ENCODE measurements at places on chromosomes 16 and 17.

DNA sequence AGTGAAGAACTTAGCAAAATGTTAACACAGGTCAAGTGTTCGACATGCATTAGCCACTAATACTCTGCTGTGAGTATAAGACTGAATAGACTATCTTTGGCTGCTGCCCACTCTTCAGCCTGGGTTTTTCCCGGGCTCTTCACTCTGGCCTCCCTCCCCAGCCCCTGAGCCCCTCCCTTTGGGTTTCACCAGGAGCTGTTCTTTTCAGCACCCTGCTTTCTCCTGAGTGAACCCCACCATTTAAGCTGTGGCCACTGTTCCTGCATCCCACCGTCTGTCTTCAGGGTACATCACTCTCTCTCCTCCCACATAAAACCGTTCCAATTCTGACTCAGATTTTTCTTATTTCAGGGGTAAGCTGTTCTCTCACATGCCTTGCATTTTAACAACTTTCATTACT is 92.0 kb upstream of the ASIC2 start:
- H3K27me3 ChIP-seq = peaks cover 24% of the 10 kb centered on the region
- no peaks in the 10 kb centered on the region for H3K4me1 ChIP-seq
- H3K36me3 ChIP-seq = no peaks in the 10 kb centered on the region
- DNase-seq = no peak

- no peaks in the 10 kb centered on the region for H3K36me3 ChIP-seq
- no peak overlapping the region for H3K27ac ChIP-seq
- H3K4me3 ChIP-seq = no peak overlapping the region
- no peaks in the 10 kb centered on the region for H3K4me1 ChIP-seq
Measured at GRCh38 chr17:48497103-48497502, 33.7 kb downstream of the HOXB1 start.

DNA sequence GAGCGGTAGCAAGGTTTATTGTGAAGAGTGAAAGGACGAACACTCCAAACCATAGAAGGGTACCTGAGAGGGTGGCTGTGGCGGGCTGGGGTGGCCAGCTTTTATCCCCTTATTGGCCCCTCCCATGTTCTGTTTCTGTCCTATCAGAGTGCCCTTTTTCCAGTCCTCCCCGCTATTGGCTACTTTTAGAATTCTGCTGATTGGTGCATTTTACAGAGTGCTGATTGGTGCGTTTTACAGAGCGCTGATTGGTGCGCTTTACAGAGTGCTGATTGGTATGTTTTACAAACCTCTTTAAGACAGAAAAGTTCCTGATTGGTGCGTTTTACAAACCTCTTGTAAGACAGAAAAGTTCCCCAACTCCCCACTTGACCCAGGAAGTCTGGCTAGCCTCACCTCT is 12.5 kb downstream of the GSG1L2 start:
- H3K27me3 ChIP-seq = peaks cover 21% of the 10 kb centered on the region
- no peaks in the 10 kb centered on the region for H3K4me1 ChIP-seq
- no peak for DNase-seq
- H3K27ac ChIP-seq = no peak overlapping the region
- no peaks in the 10 kb centered on the region for H3K36me3 ChIP-seq

DNA sequence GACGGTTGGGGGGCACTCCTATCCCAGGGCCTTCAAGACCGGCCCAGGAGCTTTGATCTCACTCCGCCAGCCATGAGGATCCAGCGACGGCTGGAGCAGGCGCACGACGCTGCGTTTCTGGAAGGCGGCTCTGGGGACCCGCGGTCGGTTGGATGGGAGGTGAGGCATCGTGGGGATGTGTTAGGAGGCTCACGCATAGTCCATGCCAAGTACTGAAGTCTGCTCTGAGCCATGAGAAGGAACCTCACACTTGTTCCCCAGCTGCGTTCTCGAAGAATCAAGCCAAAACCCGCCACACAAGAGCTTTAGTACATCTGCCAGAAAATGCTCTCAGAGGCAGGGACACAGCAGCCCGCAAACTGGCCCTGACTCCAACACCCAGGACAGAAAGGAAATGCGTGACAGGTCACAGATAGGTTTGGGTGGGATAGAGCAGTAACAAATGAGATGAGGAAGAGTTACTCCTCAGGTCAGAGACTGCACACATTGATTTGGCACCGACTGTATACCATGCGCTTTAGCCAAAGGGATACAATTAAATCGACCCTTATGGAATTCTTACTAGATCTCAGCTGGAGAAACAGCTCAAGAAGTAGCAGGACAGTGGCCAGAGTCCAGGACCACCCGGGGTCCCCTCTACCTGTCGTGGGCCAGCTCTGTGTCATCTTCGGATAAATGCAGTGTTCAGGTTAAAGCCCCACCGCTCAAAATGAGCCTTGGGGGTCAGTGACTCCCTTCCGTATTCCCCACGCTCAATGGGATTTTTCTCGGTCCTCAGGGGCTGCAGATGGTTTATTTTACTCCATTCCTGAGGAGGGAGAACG is 6.7 kb upstream of the GSG1L start:
- H3K27me3 ChIP-seq = peaks cover 40% of the 10 kb centered on the region
- no peak overlapping the region for H3K27ac ChIP-seq
- DNase-seq = no peak
- no peaks in the 10 kb centered on the region for H3K4me1 ChIP-seq
- H3K4me3 ChIP-seq = no peak overlapping the region

DNA sequence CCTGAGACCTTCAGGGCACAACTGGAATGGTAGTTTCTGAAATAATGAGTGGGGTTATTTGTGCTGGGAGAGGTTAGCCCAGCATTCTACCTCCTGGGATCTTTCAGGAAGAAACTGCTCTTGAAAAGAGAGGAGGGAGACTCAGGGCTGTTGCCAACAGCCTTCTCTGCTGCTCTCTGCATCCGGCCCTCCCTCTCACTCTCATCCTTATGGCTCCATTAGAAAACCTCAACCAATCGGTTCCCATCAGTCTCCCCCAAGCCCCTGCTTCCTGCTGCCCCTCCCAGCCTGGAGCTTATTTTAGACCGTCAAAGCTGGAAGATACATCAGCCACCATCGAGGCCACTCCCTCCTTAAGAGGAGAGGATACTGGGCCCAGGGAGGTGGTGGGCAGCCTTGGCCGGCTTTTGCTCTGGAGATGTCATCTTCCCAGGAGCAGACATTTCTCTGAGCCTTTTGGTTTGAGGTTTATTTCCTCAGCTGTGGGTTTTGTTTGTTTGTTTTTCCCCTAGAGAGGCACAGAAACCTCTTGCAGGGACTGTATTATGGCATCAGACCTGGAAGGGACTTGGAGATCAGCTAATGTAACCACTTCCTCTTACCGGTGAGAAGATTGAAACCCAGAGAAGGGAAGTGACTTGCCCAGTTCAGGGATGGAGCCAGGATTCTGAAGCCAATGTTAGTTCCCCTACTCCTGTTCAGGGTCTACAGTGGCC is 2.7 kb downstream of the MPRIP start:
- peaks cover 71% of the 10 kb centered on the region for H3K4me1 ChIP-seq
- no peak for DNase-seq
- H3K4me3 ChIP-seq = peak overlapping the region; percentile 95
- H3K36me3 ChIP-seq = peaks cover 8% of the 10 kb centered on the region
- peak overlapping the region; percentile 81 for H3K27ac ChIP-seq
- no peaks in the 10 kb centered on the region for H3K27me3 ChIP-seq
